Breast epithelium (tissue), 4 donors: ENCODE measurements at places on chromosomes 1 and 21. TPM values are rescaled to one million over a fixed set of nuclear protein-coding genes. Genes with fewer than 3 reads are reported as not detected.

Gene PROX1
- 7.5 TPM for total RNA-seq

GRCh38 chr1:60277269-60277668 lies 203.7 kb upstream of the C1orf87 start:
- H3K36me3 ChIP-seq, result no peaks in the 10 kb centered on the region
- no peak for DNase-seq
- H3K27me3 ChIP-seq, result no peaks in the 10 kb centered on the region
- no peak overlapping the region for H3K4me3 ChIP-seq
- H3K27ac ChIP-seq, result no peak overlapping the region
- no peaks in the 10 kb centered on the region for H3K4me1 ChIP-seq

- H3K4me3 ChIP-seq, result no peak overlapping the region
- H3K4me1 ChIP-seq, result no peaks in the 10 kb centered on the region
- no peak for DNase-seq
- H3K36me3 ChIP-seq, result no peaks in the 10 kb centered on the region
- H3K27ac ChIP-seq, result no peak overlapping the region
Measured at GRCh38 chr1:23718482-23718881, 24.8 kb upstream of the ELOA start.

Gene ANKRD65
- 12.2 TPM for total RNA-seq

DNA sequence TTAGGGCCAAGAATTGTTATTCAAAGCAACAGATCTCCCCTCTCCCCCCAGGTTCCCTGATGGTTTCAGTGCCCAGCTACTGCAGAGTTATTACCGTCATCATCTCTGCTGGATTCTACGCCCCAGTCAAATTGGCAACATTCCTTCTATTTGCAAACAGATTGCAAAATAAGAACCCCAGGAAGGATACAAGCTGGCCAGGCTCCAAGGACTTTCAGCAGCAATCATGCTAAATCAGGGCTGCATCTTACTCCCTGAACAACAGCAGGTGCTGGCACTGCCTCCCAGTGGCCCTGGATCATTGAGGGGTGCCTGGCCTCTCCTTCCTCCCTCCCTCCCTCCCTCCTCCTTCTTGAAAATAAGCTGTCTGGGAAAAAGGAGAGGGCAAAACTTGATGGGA lies 521.6 kb upstream of the BEND5 start:
- no peaks in the 10 kb centered on the region for H3K36me3 ChIP-seq
- no peak overlapping the region for H3K4me3 ChIP-seq
- no peaks in the 10 kb centered on the region for H3K4me1 ChIP-seq

DNA sequence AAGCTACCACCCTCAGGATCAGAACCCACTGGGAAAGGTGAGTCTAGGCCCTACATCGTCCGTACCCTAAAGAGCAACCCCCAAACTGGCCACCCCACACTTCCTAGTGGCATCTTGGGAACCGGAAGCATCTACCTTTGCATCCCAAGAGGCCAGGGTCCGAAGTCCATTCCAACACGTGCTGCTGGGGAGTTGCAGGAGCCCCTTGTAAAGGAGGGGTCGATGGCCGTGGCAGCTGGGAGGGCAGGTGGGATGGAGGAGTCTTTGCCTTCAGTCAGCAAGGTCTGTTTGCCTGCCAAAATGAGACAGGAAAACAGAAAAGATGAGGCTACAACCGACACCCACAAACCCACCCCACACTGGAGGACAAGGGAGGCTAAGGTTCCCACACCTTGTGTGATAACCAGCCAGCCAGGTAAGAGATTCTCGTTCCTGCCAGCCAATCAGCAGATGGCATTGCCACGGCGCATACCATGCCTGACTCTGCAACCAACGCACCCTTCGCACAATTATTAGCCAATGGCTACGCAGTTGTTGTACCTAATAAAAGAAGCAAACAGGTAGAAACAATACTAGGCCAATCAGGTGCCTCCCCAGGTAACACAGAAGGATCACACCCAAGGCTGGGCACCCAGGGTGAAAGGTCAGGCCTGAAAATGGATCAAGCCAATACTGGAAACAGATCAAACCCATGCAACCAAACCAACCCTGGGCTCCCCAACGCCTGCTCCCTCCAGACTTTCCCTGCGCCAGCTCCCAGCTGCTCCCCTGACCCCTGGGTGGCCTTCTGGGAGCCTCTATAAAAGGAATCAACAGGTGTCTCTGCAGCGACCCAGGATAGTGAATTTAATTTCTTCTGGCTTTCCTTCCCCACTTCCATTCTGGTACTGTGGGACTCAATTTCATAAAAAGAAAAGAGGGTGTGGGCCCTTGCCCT lies 35.6 kb downstream of the CASZ1 start:
- peaks cover 15% of the 10 kb centered on the region for H3K4me1 ChIP-seq
- H3K4me3 ChIP-seq, result no peak overlapping the region
- no peaks in the 10 kb centered on the region for H3K36me3 ChIP-seq
- DNase-seq, result no peak

- H3K27ac ChIP-seq, result peak overlapping the region; percentile 82
- H3K36me3 ChIP-seq, result no peaks in the 10 kb centered on the region
- H3K4me3 ChIP-seq, result no peak overlapping the region
- no peak for DNase-seq
- peaks cover 10% of the 10 kb centered on the region for H3K4me1 ChIP-seq
- no peaks in the 10 kb centered on the region for H3K27me3 ChIP-seq
Measured at GRCh38 chr1:94623560-94624148, 82.1 kb upstream of the F3 start.

DNA sequence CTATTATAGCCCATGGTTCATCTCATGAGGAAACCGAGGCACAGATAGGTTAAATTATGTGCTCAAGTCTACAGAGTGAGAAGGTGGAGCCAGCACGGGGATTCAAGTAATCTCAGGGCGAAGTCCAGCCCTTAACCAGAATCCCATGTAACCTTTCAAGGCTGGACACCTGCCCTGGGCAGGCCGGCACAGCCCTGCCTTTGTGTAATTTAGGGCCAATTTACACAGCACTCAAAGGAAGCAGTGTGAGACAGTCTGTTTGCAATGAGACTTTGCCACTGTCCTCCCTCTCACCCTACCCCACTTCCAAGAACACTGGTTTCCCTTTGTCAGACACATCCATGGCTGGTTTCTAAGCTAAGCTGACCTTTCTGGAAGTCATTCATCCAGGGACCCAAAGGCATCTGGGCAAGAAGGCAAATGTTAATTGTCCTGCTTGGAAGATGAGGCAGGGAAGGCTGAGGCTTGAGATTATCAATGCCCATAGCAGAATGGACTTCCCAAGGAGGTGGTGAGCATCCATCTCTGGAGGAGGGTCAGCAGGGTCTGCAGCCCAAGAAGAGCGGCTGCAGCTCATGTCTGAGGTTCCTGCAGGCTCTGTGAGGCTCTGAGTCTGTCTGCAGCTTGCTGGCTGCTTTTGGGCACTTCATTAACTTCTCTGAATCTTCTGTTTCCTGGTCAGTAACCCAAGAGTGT lies 159.2 kb downstream of the TRABD2B start:
- DNase-seq, result no peak
- no peaks in the 10 kb centered on the region for H3K4me1 ChIP-seq
- no peak overlapping the region for H3K27ac ChIP-seq

Gene C1orf141
- total RNA-seq, result not detected

GRCh38 chr21:32860399-32860798 lies 88.8 kb upstream of the PAXBP1 start:
- no peaks in the 10 kb centered on the region for H3K27me3 ChIP-seq
- H3K36me3 ChIP-seq, result no peaks in the 10 kb centered on the region
- H3K4me3 ChIP-seq, result no peak overlapping the region
- H3K4me1 ChIP-seq, result no peaks in the 10 kb centered on the region

DNA sequence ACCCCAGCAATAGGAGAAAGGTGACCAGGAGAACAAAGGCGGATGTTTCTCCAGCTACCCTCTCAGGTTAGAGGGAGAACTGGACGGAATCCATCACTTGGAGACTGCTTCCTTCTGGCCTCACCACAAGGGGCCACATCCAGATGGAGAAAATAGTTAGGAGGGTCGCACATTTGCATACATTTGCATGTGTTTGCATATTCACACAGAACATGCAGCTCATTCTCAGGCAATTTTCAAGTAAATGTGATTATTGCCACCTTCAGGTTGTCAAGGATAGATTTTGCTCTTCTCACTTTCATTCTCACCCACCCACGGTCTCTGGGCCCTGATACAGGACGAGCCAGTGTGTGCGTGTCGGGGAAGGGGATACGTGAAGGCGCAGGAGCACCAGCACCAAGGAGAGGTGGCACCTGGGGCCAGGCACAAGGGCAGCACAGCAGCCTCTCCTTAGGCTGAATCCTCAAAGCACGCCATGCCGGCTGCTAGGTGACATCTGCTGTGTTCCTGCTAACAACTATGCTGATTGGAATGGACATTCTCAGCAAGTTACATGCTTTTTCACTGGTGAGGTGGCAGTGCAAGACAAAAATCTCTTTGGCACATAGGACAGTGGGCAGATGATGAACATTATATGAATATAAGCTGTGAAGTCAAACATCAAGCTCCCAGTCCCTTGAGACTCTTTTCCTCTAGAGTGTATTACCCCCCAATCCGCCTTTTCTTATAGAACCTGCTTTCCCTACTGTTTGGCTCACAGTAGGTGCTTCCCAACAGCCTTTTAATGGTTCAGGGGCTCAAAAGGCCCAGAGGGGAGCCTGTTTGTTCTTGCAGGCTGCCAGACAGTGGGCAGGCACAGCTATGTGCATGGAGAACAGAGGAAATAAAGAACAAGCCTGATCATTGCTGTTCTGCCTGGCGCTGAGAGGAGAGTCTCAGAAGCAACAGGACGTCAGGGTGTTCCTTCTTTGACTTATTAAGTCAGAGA lies 14.3 kb downstream of the ACKR1 start:
- no peak overlapping the region for H3K4me3 ChIP-seq
- no peaks in the 10 kb centered on the region for H3K27me3 ChIP-seq
- H3K4me1 ChIP-seq, result no peaks in the 10 kb centered on the region
- H3K36me3 ChIP-seq, result no peaks in the 10 kb centered on the region
- DNase-seq, result no peak

GRCh38 chr1:198158735-198159589 lies 2.2 kb downstream of the NEK7 start:
- H3K27me3 ChIP-seq, result no peaks in the 10 kb centered on the region
- peak overlapping the region; percentile 99 for H3K27ac ChIP-seq
- no peaks in the 10 kb centered on the region for H3K4me1 ChIP-seq
- no peaks in the 10 kb centered on the region for H3K36me3 ChIP-seq
- peak overlapping the region; percentile 100 for H3K4me3 ChIP-seq

- H3K36me3 ChIP-seq, result no peaks in the 10 kb centered on the region
- no peaks in the 10 kb centered on the region for H3K4me1 ChIP-seq
- DNase-seq, result no peak
- H3K27me3 ChIP-seq, result no peaks in the 10 kb centered on the region
- no peak overlapping the region for H3K27ac ChIP-seq
Measured at GRCh38 chr1:77355010-77355409, 73.2 kb downstream of the AK5 start.

DNA sequence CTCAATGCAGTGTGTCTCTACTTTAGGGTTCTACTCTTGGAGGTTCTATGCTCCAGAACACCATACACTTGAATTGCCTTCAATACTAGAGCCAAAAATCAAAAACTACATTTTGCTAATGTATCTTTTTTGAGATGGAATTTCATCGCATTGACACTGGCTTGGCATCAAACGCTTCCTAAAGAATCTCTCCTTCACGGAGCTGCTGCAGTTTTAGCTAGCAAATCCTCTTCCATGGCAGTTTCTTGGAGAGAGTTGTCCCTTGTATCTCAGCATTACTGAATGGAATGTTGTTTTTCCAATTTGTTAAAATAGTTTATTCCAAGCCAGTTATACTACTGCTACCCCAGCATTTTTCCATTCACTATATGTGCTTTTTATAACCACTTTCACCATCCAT lies 17.7 kb downstream of the SDCCAG8 start:
- H3K27me3 ChIP-seq, result no peaks in the 10 kb centered on the region
- DNase-seq, result no peak
- H3K4me1 ChIP-seq, result no peaks in the 10 kb centered on the region
- H3K36me3 ChIP-seq, result peaks cover 13% of the 10 kb centered on the region

DNA sequence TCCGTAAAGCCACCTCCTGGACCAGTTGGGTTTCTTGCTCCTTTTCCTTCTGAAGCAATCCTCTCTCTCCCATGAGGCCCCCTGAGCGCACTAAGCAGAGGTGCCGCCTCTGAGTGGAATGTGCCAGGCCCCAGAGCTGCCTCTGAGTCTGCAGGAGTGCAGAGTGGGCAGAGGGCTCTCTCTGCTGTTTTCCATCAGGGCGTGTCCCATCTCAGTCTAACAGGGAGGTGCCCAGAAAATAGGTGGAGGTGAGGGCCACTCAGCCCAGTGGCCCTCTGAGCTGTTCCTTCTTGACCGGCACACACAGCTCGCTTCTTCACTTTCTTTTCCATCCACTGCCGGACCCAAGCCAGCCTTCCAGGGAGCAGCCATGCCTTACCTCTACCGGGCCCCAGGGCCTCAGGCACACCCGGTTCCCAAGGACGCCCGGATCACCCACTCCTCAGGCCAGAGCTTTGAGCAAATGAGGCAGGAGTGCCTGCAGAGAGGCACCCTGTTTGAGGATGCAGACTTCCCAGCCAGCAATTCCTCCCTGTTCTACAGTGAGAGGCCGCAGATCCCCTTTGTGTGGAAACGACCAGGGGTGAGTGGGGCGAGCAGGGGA lies at the start of gene CAPN9:
CAPN9 (plus strand) TSS at position 262 of the 604 bp plus-strand sequence; CDS start at position 371, 109 bp downstream.
- H3K4me1 ChIP-seq, result no peaks in the 10 kb centered on the region
- H3K36me3 ChIP-seq, result no peaks in the 10 kb centered on the region
- no peak within 1 kb of the TSS for H3K4me3 ChIP-seq
- no peak for DNase-seq
- H3K27ac ChIP-seq, result no peak within 1 kb of the TSS

GRCh38 chr1:91912266-91912665 lies 26.3 kb upstream of the TGFBR3 start:
- H3K4me3 ChIP-seq, result no peak overlapping the region
- H3K27me3 ChIP-seq, result no peaks in the 10 kb centered on the region
- H3K4me1 ChIP-seq, result no peaks in the 10 kb centered on the region

Gene TLCD4
- total RNA-seq, result 6.9 TPM

DNA sequence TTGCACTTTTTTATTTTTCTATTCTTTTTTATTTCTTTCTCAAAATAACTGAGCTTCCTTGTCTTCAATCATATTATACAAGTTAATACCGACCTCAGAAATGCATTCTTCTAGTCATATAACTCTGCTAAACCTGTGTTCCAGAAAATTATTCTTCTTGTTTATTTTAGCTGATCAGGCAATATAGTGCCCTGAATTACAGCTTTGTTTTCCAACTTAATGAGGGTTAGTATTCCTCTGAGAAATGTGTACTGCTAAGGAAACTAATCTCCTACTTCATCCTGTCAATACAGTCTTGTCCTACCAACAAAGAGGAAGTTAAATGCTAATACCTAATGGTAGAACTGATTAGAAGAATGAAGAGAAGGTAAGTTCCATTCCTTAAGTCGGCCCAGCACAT lies 13.0 kb downstream of the BRINP3 start:
- no peaks in the 10 kb centered on the region for H3K4me1 ChIP-seq
- DNase-seq, result no peak
- no peaks in the 10 kb centered on the region for H3K27me3 ChIP-seq
- H3K27ac ChIP-seq, result no peak overlapping the region

DNA sequence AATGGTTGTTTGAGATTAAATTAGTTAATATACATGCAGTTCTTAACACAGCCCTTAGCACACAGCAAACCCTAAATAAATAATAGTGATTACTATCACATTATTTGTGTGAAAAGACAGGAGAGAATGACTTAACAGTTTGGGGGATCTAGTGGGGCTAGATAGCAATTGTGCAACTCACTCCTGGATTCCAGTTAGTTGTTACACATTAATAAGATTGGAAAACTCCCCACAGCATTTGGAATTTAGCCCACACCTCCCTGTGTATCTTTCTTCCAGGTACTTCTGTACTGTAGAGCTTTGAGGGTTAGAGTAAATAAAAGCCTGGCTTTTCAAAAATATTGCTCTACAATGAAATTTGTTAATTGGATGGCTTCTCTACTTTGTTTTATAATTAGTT lies 93.2 kb downstream of the KCTD3 start:
- H3K27me3 ChIP-seq, result no peaks in the 10 kb centered on the region
- no peaks in the 10 kb centered on the region for H3K36me3 ChIP-seq
- no peaks in the 10 kb centered on the region for H3K4me1 ChIP-seq
- H3K27ac ChIP-seq, result no peak overlapping the region
